ENCODE measurements at places on chromosomes 7 and 10.

DNA sequence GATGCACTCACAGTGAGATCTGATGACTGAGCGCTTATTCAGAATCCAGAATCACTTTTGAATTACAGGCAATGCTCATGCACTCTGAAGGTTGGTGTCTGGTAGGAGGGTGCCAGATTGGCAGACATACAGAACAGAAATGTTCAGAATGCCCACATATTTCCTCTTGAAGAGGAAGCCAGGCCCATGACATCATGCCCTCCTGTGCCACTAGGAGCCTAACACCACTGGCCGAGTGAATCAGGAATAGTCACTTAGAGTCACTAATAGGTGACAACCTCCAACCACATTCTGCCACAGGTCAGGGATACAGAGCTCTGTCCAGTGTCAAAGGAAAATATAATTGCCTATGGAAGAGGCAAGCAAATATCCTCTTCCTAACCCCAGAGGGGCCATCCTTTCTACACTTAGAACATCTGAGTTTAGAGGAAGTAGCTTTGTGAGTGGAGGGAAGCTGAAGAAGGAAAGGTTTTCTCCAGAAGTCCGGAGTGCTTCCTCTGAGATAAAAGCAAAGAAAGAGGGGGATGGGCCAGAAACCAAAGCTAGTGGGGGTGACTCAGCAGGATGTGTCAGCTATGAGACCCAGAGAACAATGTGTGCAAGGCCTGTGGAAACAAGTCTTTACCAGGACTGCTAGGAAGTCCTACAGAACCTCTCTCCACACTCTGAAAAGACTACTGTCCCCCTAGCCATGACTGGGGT, 838.8 kb downstream of the GRID1 start:
- no peak for DNase-seq

DNA sequence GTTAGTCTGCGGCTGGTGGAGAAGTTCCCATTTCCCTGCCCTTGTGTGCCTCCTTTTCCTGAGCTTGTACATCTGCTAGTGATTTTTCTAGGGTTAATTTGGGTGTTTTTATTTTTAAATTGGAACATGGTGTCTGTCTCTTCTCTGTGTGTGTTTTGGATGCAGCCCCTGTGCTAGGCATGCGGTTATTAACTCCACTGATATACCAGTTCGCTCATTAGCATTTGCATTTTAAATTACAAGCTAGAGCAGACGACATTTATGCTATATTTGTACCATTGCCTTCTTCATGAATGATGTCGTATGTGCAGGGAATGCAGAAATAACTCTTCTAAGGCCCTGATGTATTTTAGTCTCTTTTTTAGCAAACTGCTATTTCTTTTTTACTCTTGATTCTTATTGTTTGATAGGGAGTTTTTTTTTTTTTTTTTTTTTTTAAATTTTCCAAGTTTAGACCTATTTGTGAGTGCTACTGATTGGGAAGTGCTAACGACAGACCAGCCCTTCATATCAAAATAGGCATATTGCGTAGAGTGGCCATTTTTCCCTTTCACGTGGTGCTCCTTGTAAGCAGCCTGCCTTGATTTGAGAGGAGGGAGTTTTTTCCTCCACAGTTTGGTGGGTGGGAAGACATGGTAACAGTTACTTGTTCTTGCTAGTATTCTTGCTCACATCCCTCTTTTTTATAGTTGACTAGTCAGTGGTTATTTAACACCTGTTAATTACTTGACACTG, 89.6 kb downstream of the LRRC4 start:
- DNase-seq = no peak

GRCh38 chr7:44709011-44709915, 39.4 kb upstream of the ZMIZ2 start:
- no peak for DNase-seq

- no peak for DNase-seq
These were observed 80.2 kb upstream of the TMEM229A start for GRCh38 chr7:124113045-124113444.
